Uterus (tissue), 4 donors: ENCODE measurements at places on chromosomes 6 and 20.

GRCh38 chr6:35120746-35121145 is 20.4 kb downstream of the TCP11 start:
- no peak for DNase-seq

- DNase-seq, result no peak
These were observed 38.7 kb downstream of the LAMA4 start for GRCh38 chr6:112215488-112216284.

DNA sequence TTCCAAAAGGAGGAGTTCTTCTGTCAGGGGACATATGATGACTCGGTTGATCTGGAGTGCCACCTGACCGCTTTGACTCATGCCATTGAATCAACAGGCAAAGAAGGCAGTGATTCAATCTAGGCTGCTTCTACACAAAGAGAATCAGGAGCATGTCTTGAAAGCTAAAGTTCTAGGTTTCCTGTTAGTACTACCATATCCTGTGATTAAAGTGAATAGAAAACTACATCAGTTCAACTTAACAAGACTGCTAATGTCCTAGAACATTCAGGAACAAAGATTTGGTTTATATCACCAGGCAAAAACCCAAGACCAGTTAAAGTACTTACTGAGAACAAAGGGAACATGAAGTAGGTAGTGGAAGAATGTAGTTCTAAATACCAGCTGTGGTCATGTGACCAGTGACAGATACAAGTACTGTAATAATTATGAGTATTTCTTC is 216.8 kb upstream of the SGK1 start:
- DNase-seq, result no peak

DNA sequence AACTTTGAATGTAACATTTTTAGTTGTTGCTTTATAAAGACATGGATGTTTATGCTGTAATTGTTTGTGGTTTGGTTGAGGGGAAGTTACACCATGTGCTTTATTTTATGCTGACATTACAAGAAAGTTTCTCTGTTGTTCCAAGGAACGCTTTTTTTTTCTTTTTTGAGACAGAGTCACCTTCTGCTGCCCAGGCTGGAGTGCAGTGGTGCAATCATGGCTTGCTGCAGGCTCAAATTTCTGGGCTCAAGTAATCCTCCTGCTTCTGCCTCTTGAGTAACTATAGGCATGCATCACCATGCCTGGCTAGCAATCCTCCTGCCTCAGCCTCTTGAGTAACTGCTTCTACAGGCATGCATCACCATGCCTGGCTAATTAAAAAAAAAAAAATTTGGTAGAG is 21.0 kb upstream of the IFNGR1 start:
- DNase-seq, result no peak

- no peak for DNase-seq
These were observed at the start of gene BMP7 for GRCh38 chr20:57266291-57267157. TSS of gene BMP7 (minus strand) at chr20:57266641. CDS start at chr20:57266122, 519 bp downstream.

- no peak for DNase-seq
These were observed 34.7 kb upstream of the FKBP1A start for GRCh38 chr20:1427457-1428054.
